ENCODE measurements at places on chromosomes 16 and 17. TPM values are rescaled to one million over a fixed set of nuclear protein-coding genes. Genes with fewer than 3 reads are reported as not detected.
A peak's percentile ranks its signal among the peaks of the same experiment; 100 is the strongest.

DNA sequence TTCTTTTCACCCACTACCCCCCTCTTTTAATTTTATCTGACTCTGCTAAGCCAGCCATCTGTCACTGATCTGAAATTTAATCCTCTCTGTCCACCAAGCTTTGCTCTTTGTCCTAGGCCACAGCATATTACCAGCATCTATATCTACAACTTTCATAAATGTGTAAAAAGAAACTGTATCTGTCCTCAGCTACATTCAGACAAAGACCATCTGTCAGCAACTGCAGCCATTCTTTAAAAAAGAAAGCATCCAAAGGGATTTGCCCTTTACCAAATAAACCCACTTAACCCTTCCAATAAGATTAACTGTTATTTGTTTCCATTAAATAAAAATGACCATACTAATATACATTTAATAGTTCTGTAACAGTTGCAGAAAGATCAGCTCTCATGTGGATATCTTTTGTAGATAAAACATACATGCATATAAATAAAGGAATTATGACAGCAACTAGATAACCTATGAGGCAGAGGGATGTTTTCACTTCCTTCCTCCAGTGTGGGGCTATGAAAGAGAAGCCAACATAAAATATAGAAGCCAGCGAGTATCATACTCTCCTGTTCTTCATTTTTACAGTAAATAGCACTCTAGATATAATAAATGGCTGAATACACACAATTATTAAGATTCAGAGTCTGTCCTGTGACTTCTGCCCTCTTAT lies 602.5 kb upstream of the SALL1 start:
- no peak for DNase-seq

DNA sequence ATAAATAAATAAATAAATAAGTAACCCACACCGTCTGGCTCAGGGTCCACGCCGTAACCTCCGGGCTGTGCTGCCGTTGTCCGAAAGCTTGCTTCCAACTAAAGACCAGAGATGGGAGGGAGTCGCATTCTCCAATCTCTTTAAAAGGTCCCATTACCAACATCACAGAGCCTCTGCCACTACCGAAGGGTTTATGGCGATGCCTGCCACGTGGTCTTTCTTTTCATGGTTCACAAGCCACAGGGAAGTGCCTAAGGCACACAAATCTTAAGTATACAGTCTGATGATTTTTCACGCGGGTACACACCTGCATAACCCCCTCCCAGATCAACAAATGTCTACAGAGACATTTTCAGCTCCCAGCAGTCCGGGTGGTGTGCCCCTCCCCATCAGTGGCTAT lies 1.4 kb downstream of the COTL1 start:
- no peak for DNase-seq

GRCh38 chr16:70705056-70705455 lies 19.2 kb upstream of the MTSS2 start:
- no peak for DNase-seq

DNA sequence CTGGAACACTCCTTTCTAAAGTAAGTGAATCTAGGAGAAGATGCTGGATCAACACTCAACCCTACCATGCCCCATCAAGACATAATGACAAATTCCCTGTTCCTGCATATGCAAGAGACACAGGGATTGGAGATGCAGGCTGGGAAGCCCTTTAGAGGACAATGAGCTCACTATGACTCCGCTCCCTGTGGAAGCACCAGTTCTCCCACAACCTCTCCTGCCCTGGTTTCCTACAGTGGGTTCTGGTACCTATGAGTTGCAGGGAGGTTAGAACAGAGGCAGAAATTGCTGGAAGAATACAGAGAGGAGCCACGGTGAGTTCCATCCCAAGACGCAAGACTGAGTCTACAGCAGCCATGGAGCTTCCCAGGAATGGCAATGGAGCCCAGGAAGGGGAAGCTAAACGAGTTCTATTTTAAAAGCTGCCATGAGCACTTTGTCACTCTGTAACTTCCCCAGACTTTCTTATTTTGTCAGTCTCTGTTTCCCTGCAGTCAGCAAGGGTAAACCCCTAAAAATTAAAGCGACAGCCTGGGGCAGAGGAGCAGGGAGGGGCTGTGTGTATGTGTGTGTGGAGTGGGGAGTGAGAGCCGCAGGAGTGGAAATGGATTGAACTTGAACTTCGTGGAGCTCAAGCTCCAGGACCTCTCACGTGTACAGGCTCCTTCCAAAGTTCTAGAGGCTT lies 42.3 kb upstream of the PIK3R6 start:
- no peak for DNase-seq

- DNase-seq: no peak
Measured at GRCh38 chr17:15498107-15498506, 30.7 kb upstream of the CDRT4 start.

GRCh38 chr17:45018514-45018847 lies 33.0 kb downstream of the DCAKD start:
- DNase-seq: no peak

Gene AIPL1
- not detected for total RNA-seq

Gene ACSM3
- total RNA-seq: 23.7 TPM

- DNase-seq: no peak
Measured at GRCh38 chr16:75445298-75445697, 12.0 kb upstream of the CFDP1 start.

DNA sequence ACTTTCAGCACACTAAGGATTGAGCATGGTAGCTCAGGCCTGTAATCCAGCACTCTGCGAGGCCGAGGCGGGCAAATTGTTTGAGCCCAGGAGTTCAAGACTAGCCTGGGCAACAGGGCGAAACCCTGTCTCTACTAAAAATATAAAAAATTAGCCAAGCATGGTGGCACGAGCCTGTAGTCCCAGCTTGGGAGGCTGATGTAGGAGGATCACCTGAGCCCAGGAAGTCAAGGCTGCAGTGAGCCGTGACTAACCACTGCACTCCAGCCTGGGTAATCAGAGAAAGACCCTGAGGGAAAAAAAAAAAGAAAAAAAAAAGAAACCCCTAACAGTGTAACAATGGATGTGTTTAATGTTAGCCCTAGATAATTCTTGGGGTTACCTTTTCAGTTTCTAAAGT lies 24.0 kb downstream of the PARN start:
- no peak for DNase-seq

- no peak for DNase-seq
Measured at GRCh38 chr16:57367116-57367752, 5.1 kb upstream of the CX3CL1 start.

GRCh38 chr16:21943571-21943970 lies 9.6 kb upstream of the UQCRC2 start:
- DNase-seq: no peak

DNA sequence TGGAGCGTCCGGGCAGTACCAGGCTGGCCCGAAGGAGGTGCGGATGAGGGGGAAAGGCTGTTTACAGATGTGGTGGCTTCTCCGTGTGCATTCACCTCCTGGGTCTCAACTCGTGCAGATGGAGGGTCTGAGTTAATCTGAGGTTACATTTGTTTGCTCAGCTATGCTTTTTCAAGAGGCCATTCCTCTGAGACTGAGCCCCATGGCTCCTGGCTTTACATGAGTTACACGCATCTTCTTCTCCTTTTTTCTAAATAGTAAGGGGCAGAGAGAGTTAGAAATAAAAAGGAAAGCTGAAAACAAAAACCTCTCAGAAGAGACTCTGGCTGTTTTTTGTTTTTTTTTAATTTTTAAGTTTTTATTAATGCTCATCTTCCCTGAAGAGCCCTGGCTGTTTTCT lies 29.0 kb downstream of the IRF8 start:
- DNase-seq: no peak

DNA sequence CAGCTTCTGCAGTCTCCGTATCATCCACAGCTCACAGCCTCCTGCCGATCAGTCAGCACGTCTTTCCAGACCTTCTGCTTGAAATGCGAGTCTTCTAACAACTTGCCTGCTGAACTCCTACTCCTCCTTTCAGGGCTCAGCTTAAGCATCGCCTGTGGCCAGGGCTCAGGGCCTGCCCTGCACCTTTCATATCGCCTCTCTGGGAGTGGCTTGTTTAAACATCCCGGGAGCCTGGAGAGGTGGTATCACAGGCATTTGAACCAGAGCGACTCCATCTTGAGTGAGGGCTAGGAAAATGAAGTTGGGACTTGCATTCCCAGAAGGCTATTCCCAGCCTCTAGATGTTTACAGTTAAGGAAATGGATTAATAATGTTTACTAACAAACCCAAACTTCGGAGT lies 13.9 kb upstream of the CYB561 start:
- no peak for DNase-seq

DNA sequence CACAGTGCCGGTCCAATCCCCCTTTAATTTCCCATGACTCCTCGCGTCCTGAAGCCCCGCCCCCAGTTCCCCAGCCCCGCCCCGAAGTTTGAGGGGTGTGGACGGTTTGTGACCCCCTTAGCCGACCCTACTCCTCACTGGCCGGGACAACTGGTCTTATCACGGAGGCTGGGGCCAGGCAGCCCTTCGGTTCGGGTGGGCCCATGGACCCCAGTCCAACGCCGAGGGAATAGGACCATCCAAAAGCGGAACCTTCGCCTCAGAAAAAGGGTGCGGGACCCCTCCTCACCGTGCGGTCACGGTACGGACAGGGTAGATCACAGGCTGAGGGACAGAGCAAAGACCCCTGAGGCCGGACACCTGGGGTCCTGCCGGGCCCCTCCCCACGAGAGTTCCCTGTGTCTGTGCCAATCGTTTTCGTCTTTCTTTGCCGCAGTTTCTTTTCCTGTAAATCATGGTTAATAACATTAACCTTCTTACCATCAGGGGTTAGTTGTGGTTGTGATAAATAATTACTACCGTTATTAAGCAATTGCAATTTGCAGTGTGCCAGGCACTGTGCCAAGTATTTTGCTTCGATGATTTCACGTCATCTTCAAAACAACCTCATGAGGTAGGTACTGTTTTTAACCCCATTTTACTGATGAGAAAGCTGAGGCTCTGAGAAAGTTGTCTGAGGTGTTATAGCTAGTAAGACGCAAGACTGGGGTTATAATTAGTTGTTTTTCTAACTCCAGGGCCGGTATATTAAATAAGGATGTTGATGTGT lies 543 bp downstream of the TMUB2 start:
- no peak for DNase-seq

- no peak for DNase-seq
Measured at GRCh38 chr17:44928950-44929720, 13.8 kb upstream of the GFAP start.

Gene ACSM2A
- total RNA-seq: 0.79 TPM

DNA sequence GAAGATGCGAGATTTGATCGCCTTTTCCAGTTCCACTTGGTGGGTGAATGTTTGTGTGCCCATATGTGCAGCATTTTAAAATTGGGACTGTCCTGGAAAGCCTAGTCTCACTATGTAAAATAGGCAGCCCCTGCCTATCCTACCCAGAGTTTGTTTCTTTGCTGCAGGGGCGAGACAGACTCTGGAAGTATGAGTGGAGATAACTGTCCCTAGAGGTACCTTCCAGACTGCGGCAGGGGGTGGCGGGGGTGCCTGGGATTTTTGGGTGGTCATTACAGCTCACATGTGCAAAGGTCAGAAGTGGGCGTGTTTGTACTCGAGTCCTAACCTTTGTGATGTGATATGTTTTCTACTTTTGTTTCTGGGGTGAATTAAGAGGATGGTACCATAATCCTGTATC lies 36.6 kb downstream of the MPRIP start:
- DNase-seq: no peak

GRCh38 chr16:57616241-57616640 lies 12.2 kb upstream of the ADGRG1 start:
- no peak for DNase-seq

DNA sequence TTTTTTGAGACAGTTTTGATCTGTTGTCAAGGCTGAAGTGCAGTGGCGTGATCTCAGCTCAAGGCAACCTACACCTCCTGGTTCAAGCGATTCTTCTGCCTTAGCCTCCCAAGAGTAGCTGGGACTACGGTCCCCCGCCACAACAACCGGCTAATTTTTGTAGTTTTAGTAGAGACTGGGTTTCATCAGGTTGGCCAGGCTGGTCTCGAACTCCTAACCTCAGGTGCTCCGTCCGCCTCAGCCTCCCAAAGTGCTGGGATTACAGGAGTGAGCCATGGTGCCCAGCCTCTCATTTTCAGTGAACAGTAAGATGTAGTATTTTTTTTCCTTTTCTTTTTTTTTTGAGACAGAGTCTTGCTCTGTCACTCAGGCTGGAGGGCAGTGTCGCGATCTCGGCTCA lies 7.8 kb downstream of the SUMO2 start:
- DNase-seq: no peak

GRCh38 chr16:70480127-70481105 lies 26.0 kb downstream of the FCSK start:
- DNase-seq: no peak

- peak; percentile 54 for DNase-seq
Measured at GRCh38 chr17:49646391-49647255, 31.3 kb downstream of the SPOP start.

Measured in activated T-cell treated with anti-CD3 and anti-CD28 coated beads, Interleukin-2, amount 50 U/mL, for 72 hours (primary cell).